ENCODE measurements at places on chromosomes 4 and X.

DNA sequence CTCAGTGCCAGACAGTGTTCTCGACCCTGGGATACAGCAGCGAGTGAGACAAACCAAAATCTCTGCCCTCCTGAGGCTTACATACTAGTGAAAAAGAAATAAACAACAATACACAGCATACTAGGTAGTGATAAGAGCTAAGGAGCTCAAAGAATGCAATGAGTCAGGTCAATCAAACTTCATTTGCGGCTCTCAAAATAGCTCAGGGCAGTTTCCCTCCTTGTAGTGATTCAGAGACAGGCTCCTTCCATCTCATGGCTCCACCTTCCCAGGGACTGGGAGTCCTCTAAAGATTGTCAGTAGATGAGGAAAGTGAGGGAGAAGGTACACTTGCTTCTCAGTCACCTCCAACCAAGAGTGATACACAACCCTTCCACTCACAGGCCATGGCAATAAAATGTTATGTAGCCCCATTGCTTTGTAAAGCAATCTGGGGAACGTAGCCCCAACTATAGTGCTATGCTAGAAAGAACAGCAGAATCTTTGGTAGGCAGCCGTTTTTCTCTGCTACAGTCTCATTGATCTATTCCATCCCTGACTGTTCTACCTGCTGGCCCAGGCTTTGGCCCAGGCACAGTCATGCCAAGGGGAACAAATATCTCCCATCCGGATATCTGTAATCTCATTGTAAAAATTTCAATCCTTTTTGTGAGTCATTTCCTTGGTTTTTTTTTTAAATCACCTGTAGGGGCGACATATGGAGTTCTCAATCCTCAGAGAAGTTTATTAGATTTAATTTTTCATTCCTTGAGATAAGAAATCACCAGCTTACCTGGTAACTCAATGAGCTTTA, 183.1 kb upstream of the S100G start:
- no peak for DNase-seq

DNA sequence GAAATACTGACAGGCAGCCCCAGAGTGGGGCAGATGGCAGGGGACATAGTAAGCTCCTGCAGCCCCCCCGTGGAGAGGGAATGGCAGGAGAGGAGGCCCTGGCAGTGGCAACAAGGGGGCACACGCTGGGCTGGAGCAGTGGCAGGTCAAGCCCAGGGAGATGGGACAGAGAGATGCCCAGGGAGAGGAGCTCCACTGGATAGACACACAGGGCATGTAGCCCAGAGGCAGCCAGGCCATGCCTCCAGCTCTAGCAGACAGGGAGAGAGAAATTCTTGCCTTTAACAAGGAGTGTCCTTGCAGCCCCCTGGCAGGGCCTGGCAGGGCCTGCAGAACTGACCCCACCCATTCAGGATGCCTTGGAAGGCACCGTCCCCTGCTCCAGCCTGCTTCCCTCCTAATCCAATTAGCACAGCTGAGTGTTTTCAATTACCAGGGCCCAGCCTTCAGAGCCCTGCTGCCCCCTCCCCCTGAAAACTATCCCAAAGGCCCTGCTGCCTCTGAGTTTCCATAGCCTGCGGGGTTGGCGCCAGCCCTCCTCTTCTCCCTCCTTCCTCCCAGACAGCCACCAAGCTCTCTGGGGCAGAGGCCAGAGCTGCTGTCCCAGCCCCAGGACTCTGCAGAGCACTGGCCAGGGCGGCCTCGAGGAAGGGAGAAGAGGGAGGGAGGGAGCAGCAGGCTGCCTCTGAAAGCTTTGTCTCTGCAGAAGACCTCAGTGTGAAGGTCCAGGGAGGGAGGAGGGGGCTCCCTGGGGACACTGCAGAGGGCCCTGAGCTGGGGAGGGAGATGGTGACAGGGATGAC, 12.5 kb downstream of the L1CAM start:
- no peak for DNase-seq

DNA sequence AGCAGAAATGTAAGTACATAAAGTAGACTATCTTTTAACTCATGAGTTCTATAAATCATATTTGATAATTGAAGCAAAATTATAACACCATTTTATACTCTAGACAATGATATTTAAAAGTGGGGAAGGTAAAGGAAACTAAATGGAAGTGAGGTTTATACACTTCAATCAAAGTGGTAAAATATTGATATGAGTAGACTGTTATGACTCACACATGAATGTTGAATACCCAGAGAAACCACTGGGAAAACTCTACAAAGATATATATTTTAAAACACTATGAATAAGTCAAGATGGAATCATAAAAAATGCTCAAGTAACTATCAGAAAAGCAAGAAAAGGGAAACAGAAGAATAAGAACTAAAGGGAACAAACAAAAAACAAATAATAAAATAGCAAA, 8.4 kb downstream of the VSIG1 start:
- no peak for DNase-seq

DNA sequence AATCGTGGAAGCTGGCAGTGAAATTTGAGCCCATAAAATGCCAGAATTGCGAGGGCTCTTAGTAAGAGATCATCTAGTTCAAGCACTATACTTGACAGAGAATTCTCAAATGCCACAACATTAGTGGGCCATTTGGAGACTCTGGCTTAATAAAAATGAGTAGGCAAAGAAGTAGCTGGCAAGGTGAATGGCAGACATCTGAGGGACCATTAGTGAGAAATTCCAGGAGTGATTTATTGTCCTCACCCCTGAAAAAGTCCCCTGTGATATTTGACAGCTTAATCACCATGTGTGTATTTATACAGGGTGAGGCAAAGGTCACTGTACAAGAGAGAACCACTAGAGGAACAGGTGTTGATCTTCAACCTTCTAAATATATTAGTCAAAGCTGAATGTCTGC, 207.5 kb downstream of the CHRDL1 start:
- DNase-seq, result no peak

- no peak for DNase-seq
Measured at GRCh38 chr4:92334716-92335350, 31.1 kb downstream of the GRID2 start.

DNA sequence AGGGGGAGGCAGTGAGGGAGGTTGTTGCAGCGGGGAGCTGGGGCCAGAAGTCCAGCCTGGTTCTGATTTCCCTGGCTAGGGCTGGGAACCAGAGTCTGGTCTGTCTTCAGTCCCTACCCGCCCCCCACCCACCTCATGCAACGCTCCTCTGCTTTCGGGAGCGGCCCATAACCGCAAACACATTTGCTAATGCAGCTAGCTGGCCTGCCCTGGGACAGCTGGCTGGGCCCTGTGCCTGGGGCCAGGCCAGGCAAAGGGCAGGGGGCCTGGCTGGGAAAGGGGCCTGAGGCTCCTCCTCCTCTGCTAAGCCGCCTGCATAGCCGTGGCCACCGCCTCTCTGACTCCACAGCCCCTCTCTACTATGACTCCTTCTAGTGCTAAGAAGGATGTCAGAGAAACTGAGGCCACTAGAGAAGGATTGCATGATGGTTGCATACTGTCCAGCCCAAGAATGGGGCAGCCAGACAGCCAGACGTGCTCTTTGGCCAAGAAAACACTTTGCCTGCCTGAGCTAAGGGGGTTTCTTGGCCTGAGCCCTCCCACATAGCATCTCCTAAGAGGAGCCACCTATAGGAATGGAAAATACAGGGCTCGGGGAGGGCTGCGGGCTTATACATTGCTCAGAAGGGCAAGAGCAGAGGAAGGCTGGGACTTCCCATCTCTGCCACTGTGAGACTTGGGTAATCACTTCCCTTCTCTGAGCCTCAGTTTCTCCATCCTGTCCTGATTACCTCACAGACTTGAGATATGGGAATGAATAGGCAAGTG, 76.9 kb downstream of the PJA1 start:
- DNase-seq, result no peak

GRCh38 chr4:128516301-128516969, 228.8 kb upstream of the PGRMC2 start:
- no peak for DNase-seq

- no peak for DNase-seq
Measured at GRCh38 chr4:79923281-79923680, 149.7 kb downstream of the ANTXR2 start.

DNA sequence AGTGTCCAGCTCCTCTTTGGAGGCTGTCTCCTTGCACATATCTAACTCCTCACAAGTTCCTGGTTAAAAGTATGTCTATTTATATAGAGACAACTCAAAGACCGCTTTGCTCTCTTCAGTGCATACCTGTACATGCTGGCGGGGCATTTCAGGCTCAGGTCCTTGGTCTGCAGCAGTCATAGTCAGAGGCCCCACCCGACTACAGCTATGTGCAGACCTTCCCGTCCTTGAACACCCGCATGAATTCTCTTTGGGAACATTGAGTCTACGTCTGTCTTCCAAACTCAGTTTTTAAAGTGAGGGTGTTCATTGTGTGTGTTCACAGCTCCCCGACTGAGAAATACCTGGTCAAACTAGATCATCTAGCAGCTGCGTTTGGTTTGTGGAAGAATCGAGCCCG, 4.2 kb downstream of the BCOR start:
- no peak for DNase-seq

DNA sequence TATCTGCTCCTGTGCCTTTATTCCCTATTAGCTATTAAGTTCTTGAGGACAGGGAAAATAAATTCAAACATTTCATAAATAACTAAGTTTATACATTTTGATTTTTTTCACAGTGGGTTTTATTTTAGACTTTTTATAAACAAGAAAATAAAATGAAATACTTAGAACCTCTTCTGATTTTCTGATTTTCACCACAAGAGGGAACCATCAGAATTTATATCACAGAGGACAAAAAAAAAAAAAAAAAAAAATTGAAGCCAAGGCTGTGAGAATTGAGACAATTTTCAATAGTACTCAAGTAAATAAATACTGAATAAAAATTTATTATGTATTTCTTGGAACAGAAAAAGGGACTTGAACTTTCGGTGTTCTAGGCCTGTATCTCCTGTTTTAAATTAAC, 288.1 kb downstream of the SH3BGRL start:
- DNase-seq, result no peak

- no peak for DNase-seq
Measured at GRCh38 chrX:134727363-134727762, 69.1 kb upstream of the PLAC1 start.

Data from activated T-helper 1 cell treated with Interleukin-2 at 50 U/mL for 16 hours (primary cell).